ENCODE measurements at places on chromosomes 12 and 14.

- DNase-seq, result no peak
These were observed 10.9 kb upstream of the MYH7 start for GRCh38 chr14:23446291-23446851.

GRCh38 chr12:53626702-53627169, 554 bp upstream of the ATF7 start:
- no peak for DNase-seq

DNA sequence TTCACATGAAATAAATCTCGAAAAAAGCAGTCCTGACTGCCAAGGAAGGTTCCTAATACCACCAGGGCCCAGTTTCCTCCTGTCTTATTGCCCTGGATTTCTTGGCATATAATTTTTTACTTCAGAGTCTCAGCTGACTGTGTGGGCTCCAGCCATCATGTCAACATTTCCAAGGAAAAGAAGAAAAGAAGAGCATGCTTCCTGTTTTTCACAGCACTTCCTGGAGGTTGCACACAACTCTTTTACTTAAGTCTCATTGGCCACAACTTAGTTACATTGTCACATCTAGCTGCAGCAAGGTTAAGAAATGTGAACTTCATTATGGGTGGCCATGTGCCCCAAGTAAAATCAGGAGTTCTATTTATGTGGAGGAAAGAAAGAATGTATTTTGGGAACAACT, 24.3 kb downstream of the DACT1 start:
- DNase-seq, result no peak

- no peak for DNase-seq
These were observed 78.2 kb downstream of the SPTSSA start for GRCh38 chr14:34383839-34384238.

DNA sequence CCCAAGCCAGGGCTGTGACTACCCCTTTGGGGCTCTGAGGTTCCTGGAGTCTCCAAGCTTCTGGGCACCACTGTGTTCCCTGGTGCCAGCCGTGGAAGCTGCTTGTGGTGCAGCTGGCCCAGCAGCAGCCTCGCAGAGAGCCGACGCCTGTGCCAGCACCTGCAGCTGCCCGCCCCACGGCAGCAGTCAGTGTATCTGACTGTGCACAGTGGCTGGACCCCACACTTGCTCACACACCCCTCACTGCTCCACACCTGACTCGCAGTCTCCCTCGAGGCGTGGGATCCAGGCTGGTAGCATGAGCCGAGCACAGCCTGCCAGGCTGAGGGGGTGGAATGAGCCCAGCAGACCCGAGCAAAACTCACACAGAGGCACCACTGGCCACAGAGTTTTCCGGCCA, 325.2 kb downstream of the PCNX1 start:
- no peak for DNase-seq

DNA sequence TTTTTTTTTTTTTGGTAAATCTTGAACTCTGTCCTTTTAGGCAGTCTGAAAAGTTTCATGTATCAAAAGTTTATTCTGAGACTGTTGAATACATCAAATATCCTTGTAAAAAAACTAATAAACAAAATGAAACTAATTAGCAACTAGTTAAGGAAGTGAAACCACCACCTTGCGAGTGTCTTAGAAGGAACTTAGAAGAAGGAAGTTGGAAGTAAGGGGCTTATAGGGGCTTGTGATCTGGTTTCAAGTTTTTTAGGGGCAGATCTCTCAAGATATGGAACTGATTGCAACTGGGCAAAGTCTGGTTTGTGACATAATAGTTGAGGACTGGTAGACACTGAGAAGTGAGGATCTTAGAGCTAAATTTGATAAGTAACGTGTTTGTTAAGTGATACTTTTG, 748.8 kb downstream of the C12orf50 start:
- DNase-seq, result no peak

Measured in activated CD8-positive, alpha-beta memory T cell treated with anti-CD3 and anti-CD28 coated beads, Interleukin-2, amount 50 U/mL, for 4 hours (primary cell).